ENCODE measurements at places on chromosomes 6 and 20.
A peak's percentile ranks its signal among the peaks of the same experiment; 100 is the strongest.

DNA sequence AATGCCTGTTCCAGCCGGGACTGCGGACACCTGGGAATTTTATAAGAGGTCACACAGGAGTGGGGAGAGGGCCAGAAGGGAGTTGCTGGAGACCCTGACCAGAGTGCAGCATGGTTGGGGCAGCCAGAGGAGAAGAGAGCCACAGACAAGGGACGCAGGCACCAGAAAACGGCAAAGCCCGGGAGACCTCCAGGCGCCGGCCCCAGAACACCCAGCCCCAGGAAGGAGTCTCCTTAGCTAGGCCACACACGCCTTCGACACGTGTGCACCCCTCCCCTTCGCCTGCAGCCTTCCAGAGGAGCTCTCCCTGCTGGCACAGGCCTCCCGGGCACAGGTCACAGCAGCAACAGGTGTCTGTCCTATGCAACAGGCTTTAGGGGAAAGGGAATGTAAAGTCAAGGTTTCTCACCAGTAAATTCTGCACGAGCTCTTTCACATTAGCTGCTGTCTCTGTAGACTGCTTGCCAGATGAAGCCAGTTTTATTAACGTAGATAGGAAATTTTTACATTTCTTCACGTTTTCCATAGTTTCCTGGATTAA, 57.0 kb downstream of the TAF4 start:
- DNase-seq, result no peak

GRCh38 chr6:47230579-47230978, 79.1 kb downstream of the TNFRSF21 start:
- DNase-seq, result no peak

GRCh38 chr6:131914234-131914633, 36.9 kb downstream of the CCN2 start:
- DNase-seq, result no peak

GRCh38 chr6:49284180-49284579, 178.9 kb downstream of the MMUT start:
- no peak for DNase-seq

GRCh38 chr20:57372157-57372556, 19.0 kb upstream of the RBM38 start:
- no peak for DNase-seq

- no peak for DNase-seq
These were observed 489.1 kb downstream of the PREX1 start for GRCh38 chr20:48338717-48339116.

GRCh38 chr6:7151381-7151780, 43.6 kb downstream of the RREB1 start:
- no peak for DNase-seq

DNA sequence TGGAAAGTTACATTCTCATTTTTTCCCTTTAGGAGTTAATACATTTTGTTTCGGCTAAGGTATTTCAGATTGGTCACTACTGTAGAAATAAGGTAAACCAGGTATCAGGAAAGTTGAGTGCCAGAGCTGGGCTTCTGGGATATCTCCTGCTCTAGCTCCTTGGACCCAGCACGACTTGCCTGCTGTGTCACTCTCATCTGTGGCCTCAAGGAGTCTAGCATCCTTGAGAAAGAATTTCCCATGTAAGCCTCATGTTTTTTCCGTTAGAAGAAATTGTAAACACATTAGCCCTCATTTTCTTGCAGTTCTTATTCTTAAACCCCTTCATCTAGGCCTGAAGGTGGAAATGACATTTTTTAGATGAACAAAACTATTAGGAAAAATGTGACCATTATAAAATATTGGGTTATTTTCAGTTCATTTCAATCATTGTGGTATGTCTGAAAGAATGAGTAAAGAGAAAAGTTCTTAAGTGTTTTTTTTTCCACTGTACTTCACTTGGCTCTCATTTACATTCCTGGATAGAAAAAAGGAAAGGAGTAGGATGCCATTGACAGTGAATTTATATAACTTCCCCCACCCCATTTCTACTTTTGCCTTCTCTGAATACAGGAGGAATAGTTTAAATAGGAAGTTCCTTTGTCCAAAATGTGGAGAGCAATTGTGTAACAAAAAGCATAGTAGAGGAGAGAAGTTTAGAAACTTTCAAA, 46.7 kb downstream of the CD2AP start:
- DNase-seq, result no peak

DNA sequence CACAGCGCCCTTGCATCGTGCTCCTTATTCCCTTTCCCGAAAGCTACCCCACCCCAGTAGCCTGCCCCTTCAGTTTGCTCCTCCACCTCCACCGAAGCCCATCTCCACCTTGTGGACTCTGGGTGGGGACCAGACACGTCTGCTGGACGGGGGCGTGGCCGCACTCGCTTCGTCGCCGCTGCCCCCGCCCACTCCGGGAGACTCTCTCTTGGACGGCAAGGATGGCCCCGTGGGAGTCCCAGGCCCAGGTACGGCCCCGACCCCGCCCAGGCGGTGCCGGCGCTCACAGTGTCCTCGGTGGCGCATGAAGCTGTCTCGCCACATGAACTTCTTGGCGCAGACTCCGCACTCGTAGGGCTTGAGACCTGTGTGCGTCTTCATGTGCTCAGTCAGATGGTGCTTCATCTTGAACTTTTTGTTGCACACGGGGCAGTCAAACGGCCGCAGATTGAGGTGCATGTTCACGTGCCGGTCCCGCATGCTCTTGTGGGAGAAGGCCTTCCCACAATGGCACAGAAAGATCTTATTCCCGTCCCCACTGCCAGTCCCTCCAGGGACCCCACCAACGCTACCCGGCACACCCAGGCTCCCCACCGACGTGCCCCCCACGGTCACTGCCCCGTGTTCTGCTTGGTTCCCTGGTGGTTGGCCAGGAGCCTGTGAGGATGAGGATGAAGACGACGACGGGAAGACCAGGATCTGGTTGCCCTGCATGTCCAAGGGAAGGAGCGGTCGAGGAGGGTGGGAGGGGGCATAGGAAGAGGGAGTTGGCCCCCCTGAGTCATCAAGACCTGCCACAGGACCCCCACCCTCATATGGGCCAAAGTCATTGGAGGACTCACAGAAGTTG, 1.3 kb upstream of the TAPBP start:
- DNase-seq, result no peak

DNA sequence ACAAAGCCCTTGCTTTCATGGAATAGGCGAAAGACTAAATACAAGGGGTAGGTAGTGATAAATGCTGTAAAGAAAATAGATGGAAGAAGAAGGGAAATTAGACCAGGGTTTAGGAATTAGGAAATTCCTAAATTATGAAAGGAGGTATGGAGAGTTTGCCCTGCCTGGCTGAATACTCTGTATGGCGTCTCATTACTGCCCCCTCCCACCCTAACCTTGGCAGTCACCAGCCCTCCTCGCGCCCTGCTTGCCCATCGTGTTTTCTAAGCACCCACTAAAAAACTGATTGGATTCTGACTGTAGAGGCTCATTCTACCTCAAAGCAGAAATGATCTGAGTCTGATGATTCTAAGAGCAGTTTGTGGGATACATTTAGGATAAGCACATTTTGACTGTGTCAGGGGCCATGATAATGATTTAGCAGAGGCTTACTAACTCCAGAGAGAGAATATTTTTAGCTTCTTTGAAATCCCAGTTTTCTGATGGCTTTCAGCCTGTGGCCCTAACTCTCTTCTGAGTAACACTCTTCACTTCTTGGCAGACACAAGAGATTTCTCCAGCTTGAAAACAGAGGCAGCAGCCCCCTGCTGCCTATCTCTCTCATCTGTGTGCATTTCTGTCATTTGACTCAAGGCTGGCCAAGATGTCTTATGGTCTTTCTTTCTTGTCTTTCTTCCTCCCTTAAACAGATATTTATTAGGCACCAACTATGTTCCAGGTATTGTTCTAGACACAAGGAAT, 1.4 kb upstream of the CHD6 start:
- DNase-seq, result no peak

- DNase-seq, result no peak
These were observed 17.8 kb upstream of the PTGIS start for GRCh38 chr20:49585585-49586245.

GRCh38 chr20:49701241-49701790, 12.4 kb downstream of the B4GALT5 start:
- DNase-seq, result peak; percentile 23
